ENCODE measurements at places on chromosomes 1 and 21.

DNA sequence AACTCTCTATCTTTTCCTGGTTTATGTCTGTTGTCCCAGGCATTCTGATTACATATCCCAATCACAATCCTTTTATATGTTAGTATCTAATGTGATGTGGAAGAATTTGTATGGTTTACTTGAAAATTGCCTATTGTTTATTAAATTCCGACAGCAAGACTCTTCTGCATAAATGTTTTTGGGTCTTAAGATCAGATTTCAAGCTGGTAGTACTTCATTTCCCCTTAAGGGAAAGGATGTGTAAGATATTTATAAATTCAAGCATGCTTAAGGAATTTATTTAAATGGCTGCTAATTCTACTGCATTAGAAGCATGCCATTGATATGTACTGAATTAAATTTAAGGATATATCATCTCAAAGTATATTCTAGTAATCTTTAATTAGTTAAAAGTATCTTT, 20.4 kb upstream of the GPR88 start:
- no peak for DNase-seq

GRCh38 chr1:77652268-77652667, 30.2 kb downstream of the ZZZ3 start:
- no peak for DNase-seq

DNA sequence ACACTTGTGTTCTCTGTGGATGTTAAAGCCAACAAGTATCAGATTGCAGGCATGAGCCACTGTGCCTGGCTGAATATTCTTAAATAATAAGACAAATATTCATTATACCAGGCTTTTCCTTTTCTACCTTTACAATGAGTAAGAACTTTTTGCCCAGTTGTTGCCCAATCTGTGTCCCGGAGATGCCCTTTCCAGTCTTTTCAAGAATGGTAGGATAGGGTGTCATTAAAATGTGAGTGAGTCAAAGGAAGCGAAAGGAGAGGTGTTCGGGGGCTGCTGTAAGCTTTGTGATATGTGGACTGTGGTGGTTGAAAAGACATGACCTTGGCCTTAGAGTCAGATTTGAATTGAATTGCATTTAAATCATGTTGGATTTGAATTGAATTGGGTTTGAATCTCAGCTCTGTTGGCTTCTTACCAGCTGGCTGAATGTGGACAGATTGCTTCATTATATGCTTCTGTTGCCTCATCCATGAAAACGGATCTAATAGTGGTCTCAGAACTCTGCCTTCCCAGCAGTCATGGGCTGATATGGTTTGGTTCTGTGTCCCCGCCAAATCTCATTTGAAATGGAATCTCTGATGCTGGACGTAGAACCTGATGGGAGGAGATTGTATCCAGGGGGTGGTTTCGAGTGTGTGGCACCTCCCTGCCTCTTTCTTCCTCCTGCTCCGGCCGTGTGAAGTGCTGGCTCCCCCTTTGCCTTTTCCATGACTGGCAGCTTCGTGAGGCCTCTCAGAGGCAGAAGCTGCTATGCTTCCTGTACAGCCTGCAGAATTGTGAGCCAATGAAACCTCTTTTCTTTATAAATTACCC, 22.7 kb upstream of the AADACL3 start:
- no peak for DNase-seq

GRCh38 chr1:67298762-67299161, 8.9 kb upstream of the IL12RB2 start:
- DNase-seq = no peak

GRCh38 chr21:34091032-34091431, 17.7 kb downstream of the MRPS6 start:
- no peak for DNase-seq

- no peak for DNase-seq
These were observed 140.5 kb downstream of the TIAM1 start for GRCh38 chr21:31203431-31204054.

DNA sequence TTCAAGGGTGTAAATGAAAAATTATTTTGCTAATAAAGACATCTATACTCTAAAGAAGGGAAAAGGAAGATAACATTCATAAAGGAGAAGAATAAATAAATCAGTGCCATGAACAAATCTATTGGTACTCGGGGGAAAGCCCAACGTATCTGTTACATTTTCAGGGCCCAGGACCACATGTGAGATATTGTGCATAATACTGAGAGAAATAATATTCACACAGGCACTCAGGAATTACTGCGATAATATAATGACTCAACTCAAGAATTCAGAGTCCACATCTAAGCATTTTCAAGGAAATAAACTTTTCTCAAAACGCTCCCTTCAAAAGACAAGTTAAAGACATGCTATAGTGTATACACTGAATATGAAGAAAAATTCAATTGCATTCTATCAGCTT, 108.8 kb downstream of the SMYD2 start:
- DNase-seq = no peak

DNA sequence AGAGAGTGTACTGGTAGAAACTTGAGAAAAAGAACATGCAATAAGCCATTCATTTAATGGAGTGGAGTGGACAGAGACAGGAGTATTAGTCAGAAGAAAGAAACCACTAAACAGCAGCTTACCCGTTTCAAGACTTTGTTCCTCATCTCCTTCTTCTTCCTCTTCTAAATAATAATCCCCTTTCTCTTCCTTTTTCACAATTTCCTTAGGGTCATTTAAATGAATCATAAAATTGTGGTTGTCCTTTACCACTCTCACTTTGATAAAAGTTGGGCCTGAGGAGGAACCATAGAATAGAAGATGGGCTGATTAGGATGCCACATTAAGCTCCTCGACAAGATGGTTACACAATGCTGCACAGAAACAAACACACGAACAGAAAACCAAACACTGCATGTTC, 109.6 kb downstream of the WDR3 start:
- no peak for DNase-seq

DNA sequence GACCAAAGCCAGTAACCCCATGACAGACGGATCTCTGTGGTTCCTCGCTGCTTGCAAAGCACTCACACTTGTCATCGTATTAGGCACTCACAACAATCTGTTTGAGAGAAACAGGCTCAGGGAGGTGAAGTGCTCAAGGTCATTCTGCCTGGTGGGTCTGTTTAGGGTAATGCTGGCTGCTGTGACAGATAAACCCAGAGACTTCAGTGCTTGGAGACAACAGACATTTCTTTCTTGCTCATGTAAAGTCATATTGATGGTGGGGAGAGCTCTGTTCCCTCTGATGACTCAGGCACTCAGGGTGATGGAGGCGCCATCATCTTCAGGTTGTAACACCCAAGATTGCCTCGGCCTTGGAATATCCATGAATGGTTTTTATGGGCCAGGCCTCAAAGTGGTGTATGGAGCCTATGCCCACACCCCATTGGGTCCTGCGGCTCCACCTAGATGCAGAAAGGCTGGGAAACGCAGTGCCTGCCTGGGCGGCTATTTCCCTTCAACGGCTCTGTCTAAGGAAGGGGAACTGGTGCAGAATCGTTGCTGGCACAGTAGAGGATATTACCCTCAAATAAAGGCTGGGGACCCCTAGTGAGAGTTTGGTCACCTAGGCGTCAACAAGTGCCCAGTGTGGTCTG, 71.6 kb upstream of the SELENON start:
- no peak for DNase-seq

DNA sequence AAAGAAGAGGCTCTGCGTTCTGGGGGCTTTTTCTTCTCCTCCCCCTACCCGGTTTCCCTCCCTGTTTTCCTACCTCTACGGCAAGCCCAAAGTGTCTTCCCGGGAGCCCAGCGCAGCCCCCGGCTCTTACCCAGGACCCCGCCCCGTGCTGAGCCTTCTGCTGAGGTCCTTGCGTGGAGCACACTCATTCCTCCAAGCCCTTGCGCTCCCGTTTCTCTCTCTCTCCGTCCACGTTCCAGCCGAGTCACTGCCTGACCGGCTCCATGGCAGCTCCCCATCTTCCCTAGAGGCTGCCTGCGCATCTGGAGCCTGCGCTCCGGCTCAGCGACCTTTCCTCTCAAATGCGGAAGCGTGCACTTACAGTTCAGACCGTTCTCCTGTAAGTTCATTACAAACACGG, 24.9 kb upstream of the PDXK start:
- no peak for DNase-seq

- DNase-seq = no peak
These were observed 69.8 kb upstream of the ATP5PO start for GRCh38 chr21:33985117-33986050.

GRCh38 chr1:77446841-77447555, 165.2 kb downstream of the AK5 start:
- no peak for DNase-seq

DNA sequence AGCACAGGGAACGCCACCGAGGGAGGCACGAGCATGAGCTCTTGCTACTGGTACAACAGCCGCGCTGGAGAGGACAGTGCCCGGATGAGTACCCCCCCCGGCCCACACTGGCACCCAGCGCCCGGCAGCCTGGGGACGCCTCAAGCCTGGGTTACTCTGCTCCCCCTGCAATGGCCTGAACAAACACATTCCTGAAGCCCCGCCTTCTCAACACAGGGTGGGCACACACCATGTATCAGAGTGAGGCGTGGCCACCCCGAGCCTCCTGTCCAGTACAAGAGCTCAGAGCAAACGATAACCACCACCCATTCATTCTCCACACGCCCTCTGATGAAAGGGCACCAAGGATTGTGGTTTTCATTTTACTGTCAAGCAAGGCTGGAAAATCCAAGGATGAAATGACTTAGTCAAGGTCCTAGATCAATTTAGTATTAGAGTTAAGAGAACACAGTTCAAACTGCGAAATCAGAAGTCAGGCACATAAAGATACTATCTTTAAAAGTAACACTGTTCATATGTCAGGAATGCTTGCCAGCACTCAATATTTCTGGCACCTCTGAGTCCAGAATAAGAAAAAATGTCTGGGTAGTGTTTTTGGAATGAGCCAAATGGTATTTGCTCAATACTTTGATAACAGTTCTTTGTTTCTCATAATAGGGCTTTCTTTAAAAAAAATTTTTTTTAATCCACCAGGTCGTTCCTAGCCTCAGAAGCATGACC, 22.0 kb downstream of the UBE2G2 start:
- no peak for DNase-seq

GRCh38 chr1:221468546-221468945, 273.3 kb downstream of the DUSP10 start:
- DNase-seq = no peak

DNA sequence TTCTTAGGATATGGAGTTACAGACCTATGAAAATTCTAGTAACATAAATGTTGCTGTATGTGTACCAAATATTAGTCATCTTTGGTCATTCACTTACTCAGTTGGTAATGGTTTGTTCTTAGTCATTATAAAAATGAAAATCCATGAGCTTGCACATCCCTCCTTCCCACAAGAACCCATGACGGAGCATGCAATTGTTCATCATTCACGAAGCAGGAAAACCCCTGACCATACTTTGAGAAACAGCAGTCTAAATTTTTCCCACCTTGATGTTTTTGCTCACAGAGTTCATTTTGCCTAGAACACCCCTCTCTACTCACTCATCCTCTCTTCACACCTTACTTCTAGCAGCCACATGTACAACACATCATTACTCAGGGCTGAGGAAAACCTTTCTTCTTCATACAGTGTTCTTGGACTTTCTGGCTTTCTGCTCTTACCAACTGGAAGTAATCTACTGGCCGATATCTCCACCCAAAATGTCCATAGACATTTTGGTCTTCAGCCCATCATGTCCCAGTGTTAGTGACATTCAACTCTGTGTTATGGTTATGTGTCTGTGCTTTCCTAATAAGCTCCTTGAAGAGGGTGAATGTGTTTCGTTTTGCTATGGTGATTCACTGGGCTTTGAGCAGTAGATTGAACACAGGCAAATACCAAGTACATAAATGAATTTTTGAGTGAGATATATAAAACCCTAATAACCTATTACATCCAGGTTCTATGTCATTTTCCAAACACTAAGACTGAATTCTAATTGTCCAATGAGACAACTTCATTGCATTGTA, 189.9 kb downstream of the ZC3H11B start:
- DNase-seq = no peak

DNA sequence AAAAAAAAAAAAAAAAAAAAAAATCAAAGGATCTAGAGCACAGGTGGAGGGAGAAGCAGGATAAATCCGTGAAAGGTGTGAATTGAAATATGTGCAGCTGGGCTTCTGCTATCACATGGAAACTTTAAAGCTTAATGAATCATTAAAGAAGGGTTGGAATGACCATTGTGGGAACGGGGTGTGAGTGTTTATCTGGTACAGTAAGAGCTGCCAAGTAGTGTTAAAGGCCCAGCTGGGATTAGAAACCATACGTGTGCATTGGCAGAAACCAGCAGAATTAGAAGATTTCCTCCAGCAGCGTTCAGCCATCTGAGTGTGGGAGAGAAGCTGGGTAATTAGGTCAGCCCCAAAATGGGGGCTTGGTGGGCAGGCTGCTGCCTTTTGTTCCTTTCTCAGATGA, 13.5 kb downstream of the FALEC start:
- DNase-seq = no peak

GRCh38 chr1:186854102-186854501, 25.4 kb downstream of the PLA2G4A start:
- no peak for DNase-seq

- peak; percentile 66 for DNase-seq
These were observed 8.3 kb downstream of the CDKN2C start for GRCh38 chr1:50978144-50978851.

- DNase-seq = no peak
These were observed 100.4 kb upstream of the USH2A start for GRCh38 chr1:216523449-216524190.

GRCh38 chr1:7608628-7609305, 162.3 kb upstream of the VAMP3 start:
- no peak for DNase-seq

DNA sequence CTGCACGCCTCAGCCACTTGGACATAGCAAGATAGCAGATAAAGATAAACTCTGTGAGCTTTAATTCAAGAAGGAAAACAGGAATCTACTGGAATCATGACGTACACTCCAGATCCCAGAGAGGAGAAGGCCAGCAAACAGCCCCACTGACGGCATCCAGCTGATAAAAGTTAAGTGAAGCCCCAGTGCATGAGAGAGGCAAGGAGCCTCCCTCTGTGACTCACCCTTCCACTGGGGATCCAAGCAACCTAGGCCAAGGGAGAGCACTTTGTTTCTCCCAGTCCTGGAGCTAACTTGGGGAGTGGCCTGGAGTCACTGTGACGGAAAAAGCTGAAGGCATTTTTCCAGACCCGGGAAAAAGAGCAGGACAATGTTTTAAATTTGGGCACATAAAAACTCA, 270.0 kb downstream of the AKT3 start:
- no peak for DNase-seq
